ENCODE measurements at places on chromosomes 6 and 20.

DNA sequence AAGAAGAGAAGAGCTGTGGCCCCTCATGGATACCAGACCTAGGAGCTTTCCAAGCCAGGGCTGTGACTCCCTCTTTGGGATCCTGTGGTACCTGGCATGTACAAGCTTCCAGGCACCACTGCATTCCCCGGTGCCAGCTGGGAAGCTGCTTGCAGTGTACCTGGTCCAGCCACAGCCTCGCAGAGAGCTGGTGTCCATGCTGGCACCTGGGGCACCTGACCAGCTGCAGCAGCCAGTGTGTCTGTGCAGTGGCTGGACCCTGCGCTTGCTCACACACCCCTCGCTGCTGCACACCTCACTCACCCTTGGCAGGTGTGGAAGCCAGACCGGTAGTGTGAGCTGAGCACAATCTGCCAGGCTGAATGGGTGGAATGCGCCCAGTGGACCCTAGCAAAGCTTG lies 190.9 kb upstream of the MAN1A1 start:
- DNase-seq: no peak

- DNase-seq: no peak
Measured at GRCh38 chr20:7358670-7359069, 581.6 kb downstream of the HAO1 start.

DNA sequence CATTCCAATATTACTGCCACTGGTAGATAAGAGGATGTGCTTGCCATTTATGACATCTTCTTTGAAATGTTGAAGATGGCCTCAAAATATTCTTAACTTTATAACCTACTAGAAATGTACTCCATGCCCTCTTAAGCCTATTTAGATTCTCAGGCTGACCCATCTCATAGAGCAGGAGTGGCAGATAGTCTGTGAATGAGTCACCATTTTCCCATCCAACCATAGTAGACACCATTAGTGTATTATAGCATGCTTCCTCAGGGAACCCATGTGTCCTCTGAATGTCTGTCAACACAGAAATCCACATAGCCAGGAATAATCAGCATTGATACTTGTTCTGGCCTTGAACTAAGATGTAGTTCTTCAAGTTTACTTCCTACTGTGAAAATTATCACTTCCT lies 150.2 kb downstream of the IMPG1 start:
- DNase-seq: no peak

GRCh38 chr20:53149148-53149889 lies 177.2 kb downstream of the TSHZ2 start:
- no peak for DNase-seq

GRCh38 chr6:48113130-48113529 lies 2.1 kb upstream of the PTCHD4 start:
- DNase-seq: no peak

DNA sequence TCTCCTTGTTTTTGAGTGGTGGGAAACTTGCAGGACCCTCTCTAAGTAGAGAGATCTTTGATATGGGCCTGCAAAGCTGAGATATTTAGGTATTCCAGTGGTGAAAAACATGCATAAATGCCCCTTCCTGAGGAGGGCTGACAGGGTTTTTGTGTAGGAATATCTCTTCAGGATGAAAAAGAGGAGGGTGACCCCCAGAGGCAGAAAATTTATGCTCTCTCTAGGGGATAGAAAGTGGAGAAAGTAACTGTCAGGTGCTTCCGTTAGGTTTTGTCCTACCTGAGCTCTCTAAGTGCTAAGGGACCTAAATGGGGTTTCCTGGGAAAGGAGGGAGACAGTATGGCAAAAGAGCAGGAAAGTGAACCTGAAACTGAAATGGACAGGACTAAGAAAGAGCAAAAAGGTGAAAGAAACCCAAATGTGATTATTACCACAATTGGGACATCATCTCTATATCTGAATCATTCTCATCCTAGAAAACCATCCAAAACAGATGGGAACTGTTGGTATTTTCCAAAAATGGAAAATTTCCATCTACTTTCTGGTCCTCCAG lies 2.0 kb downstream of the COL19A1 start:
- no peak for DNase-seq
